ENCODE measurements at places on chromosomes 2 and 18.

DNA sequence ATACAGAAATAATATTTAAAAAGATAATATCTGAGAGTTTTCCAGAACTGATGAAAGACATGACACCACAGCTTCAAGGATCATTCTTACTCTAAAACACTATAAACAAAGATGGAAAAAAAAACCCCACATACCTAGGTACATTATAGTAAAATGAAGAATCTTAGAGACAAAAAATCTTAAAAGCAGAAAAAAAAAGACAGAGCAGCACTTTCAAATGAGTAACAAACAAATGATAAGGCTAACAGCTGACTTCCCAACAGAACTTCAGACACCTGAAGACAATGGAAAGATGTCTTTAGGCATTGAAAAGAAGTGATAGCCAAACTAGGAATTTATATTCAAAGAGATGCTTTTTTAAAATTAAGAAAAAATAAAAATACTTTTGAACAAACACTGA lies 21.2 kb upstream of the AFF3 start:
- no peak for DNase-seq

GRCh38 chr2:44770221-44771195 lies 171.0 kb upstream of the SIX3 start:
- no peak for DNase-seq

GRCh38 chr2:138187221-138187620 lies 222.9 kb downstream of the HNMT start:
- no peak for DNase-seq

DNA sequence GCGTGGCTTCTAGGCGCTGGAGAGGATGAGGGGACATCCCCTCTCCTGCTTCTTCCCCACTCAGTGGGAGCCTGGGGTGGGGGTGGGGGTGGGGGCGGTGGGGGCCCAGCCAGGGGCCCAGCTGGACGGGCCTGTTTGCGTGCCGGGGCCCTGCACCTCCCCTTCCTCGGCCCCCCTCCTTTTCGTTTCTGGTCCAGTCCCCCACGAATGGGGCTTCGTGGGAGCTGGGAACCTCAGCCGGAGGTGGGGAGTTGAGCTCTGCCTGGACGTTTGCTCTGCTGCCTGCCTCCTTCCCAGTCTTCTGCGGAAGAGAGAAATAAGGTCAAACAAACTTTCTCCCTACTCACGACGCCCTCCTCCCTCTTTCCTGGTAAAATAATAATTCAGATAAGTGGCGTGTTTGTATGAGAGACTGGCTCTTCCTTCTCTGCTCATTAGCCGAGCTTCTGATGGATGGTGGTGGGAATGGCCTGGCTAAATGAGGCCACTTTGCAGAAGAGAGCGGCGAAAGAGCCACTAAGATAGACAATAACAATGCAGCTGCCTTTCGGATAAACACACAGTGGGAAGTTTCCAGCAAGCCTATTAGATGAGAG lies 782 bp downstream of the MTA3 start:
- peak; percentile 21 for DNase-seq

DNA sequence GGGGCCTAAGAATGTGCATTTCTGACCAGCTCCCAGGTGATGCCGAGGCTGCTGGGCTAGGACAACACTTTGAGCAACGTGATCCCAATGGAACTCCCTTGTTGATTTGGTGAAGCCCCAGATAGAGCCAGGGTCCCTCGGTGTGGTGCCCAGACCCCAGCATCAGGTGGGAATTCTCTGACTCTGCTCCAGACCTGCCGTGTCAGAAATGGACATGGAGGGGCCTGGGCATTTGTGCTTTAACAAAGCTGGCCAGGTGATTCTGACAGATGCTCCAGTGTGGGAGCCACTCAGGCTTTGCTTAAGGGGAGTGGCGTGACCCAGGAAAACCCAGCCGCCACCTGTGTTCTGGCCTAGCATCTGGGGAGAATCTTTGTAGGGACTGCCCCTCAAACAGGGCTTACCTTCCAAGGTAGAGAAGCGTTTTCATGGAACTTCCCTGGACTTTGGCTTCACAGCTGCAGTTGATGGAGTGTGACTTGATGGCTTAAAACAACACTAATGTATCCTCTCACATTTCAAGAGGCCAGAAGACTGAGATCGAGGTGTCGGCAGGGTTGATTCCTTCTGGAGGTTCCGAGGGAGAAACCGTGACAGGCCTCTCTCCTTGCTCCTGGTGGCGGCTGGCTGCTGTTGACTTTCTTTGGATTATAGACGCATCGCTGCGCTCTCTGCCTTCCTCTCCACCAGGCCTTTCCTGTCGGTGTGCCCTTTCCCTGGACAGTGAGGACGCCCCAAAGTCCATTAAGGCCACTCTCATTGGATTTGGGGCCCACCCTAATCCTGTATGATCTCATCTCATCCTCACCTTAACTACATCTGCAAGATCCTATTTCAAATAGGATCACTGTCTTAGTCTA lies 57.0 kb upstream of the HDAC4 start:
- no peak for DNase-seq

- DNase-seq, result no peak
Observed at GRCh38 chr18:69898241-69898861, 49.3 kb downstream of the CD226 start.

DNA sequence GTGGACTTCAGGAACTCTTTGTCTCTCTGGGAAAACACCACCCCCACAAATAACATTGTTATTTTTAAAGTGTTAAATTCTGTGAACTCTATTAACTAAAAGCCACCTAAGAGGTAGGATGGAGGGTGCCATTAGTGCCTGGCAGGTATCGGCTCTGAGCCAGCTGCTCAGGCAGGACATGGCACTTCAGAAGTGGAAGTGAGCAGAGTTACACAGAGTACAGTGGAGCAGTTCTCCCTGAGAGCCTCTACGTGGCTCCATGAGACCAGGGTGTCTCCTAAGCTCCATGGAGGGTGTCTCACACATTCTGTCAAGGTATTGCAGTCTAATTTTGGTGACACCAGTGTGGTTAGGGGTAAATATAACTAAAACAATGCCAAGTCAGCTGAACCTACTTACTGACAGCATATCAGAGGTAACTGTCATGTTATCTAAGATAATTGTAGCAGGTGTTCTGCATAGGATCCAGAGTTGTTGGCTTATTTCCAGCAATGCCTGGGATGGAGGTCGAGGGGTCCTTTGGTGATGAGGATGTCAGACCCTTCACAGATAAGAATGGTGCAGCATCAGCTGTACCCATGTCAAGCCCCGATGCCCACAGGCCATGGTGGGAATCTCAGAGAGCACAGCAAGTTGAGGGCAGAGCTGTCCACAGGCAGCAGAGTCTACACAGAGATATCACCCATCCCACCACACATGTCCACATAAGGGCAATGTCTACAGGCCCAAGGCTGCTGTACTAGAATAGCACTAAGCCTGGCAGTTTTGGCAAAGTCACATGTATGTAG lies 8.6 kb upstream of the MALL start:
- no peak for DNase-seq

- DNase-seq, result no peak
Observed at GRCh38 chr18:39453882-39454281, 1888.3 kb upstream of the CELF4 start.

- DNase-seq, result no peak
Observed at GRCh38 chr2:21175895-21176646, 52.3 kb downstream of the TDRD15 start.

DNA sequence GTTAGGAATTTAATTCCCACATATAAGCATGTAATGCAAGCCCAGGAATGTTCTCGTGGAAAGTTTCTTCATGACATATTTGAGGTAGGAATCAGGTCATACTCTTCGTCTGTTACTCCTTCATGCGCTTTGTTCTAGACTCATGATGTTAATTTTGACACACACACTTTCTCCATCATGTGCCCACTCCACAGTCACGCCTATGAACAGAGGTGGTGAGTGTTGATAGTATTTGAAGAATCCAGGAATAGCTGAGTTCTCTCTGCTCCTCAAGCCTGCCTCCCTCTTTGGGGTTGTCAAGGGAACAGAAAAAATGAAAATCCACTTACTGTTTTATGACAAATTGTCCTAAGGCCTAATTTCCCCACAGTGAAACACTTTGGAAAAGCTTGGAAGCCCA lies 117.3 kb upstream of the SERPINE2 start:
- DNase-seq, result no peak

- no peak for DNase-seq
Observed at GRCh38 chr2:119234021-119235019, 10.7 kb downstream of the STEAP3 start.

GRCh38 chr2:120963997-120964705 lies 228.5 kb downstream of the GLI2 start:
- no peak for DNase-seq

- no peak for DNase-seq
Observed at GRCh38 chr18:28041366-28041765, 135.6 kb downstream of the CDH2 start.

- no peak for DNase-seq
Observed at GRCh38 chr2:100010606-100011005, 131.8 kb downstream of the AFF3 start.

DNA sequence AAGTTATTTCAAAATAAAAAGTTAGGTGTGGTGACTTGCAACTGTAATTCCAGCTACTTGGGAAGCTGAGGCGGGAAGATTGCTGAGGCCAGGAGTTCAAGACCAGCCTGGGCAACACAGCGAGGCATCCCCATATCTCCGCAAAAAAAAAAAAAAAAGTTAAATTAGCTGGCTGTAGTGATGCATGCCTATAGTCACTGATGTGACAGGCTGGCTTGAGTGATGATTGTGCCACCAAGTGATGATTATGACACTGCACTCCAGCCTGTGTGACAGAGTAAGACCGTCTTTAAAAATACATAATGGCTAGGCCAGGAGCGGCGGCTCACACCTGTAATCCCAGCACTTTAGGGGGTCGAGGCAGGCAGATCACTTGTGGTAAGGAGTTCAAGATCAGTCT lies 11.5 kb downstream of the SMPD4 start:
- no peak for DNase-seq

DNA sequence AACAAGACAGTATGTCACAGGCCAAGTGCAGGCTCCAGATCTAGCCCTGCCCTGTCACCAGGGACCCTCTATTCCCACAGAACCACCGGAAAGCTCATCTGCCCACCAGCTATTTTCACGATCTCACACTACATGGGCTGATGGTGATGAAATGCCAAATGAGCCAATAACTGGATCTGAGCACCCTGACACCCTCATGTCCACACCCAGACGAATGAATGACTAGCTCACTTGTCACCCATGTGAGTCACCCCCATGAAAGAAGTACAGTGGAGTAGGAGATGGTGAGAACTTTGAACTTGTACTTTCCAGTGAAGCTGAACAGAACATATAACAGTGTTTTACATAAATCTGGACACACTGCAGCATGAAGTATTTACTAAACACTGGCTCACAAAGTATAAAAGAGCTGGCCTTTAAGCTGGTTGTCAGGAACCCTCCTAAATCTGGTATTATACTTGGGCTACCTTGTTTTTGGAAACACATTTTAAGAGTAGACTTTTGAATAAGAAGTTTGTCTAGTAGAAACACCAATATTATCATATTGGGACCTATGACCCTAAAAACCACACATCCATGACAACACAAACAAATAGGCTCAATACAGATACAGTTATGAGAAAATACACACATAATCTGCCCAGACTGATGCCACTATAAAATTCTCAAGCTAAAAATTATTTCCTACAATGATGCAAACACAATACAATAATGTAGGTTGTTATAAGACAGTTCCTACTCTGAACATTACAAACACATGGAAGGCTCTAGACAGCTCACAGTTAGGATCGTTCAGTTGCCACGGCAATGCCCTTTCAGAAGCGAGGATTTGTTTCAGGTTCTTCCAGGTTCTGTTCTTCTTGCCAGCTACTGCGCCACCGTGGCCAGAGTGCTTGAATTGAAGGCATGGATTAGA lies 19.0 kb downstream of the INO80C start:
- DNase-seq, result no peak

GRCh38 chr2:190173392-190173791 lies 110.9 kb upstream of the MSTN start:
- DNase-seq, result no peak

GRCh38 chr2:106269591-106270291 lies 75.6 kb upstream of the UXS1 start:
- peak; percentile 41 for DNase-seq

DNA sequence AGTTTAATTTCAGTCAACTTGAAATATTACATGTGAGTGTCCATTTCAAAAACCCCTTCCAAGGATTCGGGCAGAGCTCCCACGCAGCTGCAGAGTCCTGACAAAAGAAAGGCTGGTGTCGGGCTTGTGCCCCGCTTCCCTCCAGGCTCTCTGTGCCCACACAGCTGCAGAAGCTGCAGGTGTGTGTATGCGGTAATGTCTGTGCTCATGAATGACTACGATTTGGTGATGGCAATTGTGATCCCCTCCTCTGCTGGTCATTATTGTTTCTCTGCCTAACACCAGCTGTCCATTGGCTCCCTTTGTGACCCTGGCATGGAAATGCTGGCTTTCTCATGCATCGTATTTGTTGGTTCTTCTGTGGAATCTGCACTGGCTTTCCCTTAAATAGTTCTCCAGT lies 224.8 kb downstream of the NUP35 start:
- DNase-seq, result no peak

DNA sequence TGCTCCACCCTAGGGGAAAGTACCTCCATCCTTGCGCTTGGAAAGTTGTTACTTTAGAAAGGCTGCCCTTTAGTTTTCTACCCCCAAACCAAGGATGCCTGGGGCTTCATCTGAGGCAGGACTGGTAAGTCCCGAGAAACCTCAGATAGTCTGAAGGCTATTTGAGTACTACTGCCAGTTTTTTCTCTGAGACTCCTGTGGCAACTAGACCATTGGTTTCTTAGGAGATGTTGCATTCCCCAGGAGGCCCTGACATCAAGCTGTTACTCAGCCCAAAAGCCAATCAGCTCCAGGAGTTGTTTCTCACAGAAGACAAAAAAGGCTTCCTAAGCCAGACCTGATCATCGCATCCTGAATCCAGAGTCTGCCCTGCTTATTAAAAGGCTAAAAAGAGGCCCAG lies 67.2 kb downstream of the COLEC12 start:
- DNase-seq, result no peak

GRCh38 chr18:35241448-35241804 lies 592 bp downstream of the ZNF397 start:
- DNase-seq, result no peak

DNA sequence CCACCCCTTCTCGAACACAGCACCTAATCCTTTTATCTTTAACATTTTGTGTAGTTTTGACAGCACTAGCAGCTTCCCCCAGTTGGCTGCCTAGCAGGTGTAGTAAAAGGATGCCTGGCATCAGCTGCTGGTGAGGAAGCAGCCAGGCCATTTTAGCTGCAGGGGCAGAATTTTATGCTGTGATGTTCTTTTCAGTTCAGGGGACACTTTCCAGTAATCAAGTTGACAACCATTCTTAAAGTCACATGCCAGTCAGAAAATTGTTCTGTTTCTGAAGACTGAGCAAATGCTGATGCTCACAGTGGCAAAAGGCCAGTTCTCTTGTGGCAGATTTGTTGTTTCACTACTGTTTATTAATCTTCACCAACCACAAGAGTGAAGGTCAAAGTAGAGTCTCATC lies 570.8 kb downstream of the CCDC85A start:
- DNase-seq, result no peak

DNA sequence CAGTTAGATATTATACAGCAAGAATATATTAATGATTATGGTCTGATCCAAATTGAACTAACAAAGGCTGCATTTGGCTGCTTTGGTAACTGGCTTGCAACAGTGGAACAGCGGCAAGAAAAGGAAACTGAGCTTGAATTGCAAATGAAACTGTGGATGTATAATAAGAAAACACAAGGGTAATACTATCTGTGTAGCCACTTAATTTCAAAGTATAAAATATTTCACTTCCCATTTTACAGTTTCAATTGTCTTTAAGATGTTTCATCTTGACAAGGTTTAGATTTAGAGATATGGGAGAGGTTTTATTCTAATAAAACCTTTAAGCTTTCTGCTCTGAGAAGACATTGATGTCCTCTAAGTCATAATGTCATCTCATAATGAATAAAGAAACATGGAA lies 23.8 kb downstream of the WDR75 start:
- no peak for DNase-seq

All from NCI-H526 treated with DMSO at 0.1 percent for 48 hours (cell line).